ENCODE measurements at places on chromosomes 11 and 22.

DNA sequence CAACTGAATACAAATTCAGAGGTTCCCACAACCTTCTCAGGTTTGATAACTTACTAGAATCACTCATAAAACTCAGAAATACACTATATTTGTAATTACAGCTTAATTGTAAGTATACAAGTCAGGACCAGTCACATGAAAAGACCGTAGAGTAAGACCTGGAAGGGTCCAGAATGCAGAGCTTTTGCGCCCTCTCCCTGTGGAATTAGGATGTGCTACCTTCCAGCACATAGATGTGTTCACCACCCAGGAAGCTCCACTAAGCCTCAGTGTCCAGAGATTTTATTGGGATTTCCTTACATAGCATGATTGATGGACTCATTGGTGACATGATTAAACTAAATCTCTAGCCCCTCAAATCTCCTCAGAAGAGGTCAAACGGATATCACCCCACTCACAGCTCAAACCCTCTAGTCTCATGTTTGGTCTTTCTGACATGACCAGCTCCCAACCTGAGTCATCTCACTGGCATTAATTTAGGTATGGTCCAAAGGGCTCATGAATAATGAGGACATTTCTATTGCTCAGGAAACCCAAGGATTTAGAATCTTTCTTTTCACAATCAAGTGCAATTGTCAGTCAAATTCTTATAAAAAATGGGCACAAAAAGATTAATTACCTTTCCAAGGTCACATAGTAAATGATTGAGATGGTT is 77.2 kb upstream of the UBASH3B start:
- H3K36me3 ChIP-seq, result peaks cover 1% of the 10 kb centered on the region
- H3K4me1 ChIP-seq, result peaks cover 2% of the 10 kb centered on the region
- H3K27ac ChIP-seq, result no peak overlapping the region

DNA sequence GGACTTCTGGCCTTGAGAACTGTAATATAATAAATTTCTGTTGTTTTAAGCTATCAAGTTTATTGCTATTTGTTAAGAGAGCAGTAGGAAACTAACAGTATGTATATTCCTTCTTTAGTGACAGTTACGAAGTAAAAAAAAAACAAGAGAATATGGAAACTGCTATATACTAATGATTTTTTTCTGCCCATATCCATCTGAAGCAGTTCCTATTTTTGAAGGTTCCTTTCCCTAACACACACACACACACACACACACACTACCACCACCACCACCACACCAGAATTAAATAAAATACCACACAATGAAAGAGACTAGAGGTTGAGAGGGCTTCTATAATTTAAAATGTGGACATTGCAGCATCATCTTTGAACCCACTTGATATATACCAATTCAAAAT is 44.4 kb upstream of the CARD18 start:
- DNase-seq, result no peak
- no peak overlapping the region for H3K27ac ChIP-seq
- no peaks in the 10 kb centered on the region for H3K36me3 ChIP-seq
- no peak overlapping the region for H3K4me3 ChIP-seq
- H3K4me1 ChIP-seq, result peaks cover 7% of the 10 kb centered on the region

DNA sequence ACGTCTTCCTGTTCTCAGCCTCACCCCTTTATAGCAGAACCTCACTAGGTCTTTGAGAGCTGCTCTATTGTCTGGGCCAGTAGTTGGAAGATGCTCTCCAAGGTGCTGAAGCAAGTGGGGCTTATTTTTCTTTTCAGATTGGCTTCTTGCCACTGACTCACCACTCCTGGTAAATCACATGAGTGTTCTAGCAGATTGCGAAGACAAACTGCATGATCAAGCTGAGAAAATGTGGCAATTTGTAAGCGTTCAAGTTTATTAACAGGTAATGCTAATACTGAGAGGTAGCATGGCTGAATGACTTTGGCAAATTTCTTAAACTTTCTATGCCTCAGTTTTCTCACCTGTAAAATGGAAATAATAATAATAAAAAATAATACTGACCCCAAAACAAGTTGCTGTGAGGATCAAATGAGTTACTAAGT is 59.2 kb downstream of the CACNG2 start:
- H3K27ac ChIP-seq, result no peak overlapping the region
- H3K4me3 ChIP-seq, result no peak overlapping the region
- peaks cover 62% of the 10 kb centered on the region for H3K27me3 ChIP-seq
- H3K36me3 ChIP-seq, result no peaks in the 10 kb centered on the region

DNA sequence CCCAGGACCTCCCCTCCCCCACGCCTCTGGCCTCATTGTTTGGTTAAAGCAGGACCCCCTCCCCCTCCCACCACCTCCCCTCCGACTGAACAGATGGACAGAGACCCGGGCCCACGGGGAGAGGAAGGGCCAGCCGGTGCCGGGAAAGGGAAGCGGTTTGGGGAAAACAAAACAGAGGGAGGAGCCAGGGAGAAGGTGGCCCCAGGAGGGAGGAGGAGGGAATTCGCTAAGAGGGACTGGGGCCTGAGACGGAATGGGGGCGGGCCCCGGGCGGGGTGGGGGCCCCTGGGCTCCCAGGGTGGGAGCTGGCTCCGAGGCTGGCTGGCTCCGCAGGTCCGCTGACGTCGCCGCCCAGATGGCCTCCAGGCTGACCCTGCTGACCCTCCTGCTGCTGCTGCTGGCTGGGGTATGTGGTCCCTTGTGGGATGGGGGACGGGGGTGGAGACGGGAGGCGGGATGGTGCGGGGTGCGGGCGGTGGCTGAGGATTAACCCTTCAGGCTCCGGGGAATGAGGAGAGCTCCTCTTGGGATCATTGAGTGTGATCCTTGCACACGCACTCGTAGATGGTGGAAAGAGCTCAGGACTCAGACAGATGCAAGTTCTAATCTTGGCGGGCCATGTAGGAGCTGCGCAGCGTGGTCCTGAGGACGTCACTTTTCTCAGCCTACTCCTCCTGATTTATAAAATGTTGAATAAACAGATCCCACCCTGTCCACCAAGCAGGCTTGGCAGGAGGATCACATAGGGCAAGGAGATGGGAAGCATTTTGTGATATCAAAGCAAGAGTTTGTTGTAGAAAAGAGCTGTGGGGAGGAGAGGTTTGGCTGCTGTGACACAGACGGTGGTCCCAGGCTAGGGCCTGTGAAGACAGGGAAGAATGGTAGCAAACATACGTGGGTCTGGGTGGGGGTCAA is 688 bp downstream of the SERPING1 start:
- DNase-seq, result peak; percentile 75
- peaks cover 32% of the 10 kb centered on the region for H3K4me1 ChIP-seq
- H3K27me3 ChIP-seq, result no peaks in the 10 kb centered on the region
- H3K4me3 ChIP-seq, result peak overlapping the region; percentile 73

- H3K27ac ChIP-seq, result no peak overlapping the region
- peaks cover 3% of the 10 kb centered on the region for H3K36me3 ChIP-seq
- no peak overlapping the region for H3K4me3 ChIP-seq
Observed at GRCh38 chr22:47357493-47357892, 595.0 kb downstream of the TBC1D22A start.
